ENCODE measurements at places on chromosomes 2 and 18.

GRCh38 chr2:111712940-111713515 is 171.0 kb downstream of the ANAPC1 start:
- DNase-seq: no peak

- DNase-seq: no peak
Observed at GRCh38 chr2:53182601-53183000, 585.0 kb upstream of the CHAC2 start.

DNA sequence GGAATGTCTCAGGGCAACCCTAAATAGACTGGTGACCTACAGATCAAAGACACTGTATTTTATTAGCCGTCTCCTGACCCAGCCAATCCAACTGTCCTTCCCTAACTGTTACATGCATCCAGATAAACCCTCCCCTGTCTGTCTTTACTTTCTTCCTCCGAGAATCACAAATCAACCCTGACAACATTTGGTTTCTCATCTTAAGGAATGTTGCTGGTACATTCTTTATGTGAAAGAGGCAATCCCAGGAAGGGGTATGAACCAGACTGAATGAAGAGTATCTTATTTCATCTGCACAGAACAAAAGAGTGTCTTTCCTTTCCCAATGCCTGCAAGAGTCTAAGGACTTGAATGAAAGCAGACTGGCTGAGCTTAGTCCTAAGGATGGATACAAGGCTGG is 113.9 kb upstream of the LTBP1 start:
- no peak for DNase-seq

DNA sequence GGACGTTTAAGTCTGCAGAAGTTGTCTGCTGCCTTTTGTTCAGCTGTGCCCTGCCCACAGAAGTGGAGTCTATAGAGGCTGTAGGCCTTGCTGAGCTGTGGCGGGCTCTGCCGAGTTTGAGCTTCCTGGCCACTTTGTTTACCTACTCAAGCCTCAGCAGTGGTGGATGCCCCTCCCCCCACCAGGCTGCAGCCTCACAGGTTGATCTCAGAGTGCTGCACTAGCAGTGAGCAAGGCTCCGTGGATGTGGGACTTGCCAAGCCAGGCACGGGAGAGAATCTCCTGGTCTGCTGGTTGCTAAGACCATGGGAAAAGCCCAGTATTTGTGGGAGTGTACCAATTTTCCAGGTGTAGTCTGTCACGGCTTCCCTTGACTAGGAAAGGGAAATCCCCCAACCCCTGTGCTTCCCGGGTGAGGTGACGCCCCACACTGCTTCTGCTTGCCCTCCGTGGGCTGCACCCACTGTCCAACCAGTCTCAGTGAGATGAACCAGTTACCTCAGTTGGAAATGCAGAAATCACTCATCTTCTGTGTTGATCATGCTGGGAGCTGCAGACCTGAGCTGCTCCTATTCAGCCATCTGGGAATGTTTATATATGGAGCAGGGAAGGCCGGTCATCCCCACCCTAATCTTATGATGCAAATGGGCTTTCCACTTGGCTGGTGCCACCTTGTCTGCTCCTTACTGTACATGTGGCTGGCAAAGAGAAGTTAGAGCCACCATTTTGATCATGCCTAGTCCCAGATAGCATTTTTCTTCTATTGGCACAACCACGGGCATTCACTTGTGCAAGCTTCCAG is 156.9 kb upstream of the ITGA6 start:
- peak; percentile 39 for DNase-seq

Data from SHP77 (cell line).